Right lung (tissue), 10 donors: ENCODE measurements at places on chromosomes 12 and 14. TPM values are rescaled to one million over a fixed set of nuclear protein-coding genes. Genes with fewer than 3 reads are reported as not detected.

- DNase-seq = peak; percentile 77
Measured at GRCh38 chr12:3073438-3074250, 3.5 kb upstream of the TSPAN9 start.

GRCh38 chr12:129827102-129827865, 76.5 kb downstream of the TMEM132D start:
- no peak for DNase-seq

DNA sequence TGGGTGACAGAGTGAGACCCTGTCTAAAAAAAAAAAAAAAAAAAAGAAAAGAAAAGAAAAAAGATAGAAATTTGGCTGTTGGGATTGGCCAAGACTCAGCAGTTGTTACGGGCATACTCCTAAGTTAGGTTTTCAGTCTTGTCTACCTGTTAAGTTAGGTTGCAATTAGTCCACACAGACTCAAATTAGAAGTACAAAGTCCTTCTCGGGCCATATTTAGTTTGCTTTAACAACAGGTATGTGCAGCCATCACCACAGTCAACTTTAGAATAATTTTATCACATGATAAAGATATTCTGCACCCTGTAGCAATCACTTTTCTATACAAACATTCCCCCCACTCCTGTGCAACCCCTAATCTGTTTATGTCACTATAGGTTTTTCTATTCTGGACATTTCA, 85.2 kb downstream of the WNK1 start:
- DNase-seq = no peak

The BCL2L14 gene
- polyA plus RNA-seq = 0.69 TPM

The VRTN gene
- polyA plus RNA-seq = 0.04 TPM

DNA sequence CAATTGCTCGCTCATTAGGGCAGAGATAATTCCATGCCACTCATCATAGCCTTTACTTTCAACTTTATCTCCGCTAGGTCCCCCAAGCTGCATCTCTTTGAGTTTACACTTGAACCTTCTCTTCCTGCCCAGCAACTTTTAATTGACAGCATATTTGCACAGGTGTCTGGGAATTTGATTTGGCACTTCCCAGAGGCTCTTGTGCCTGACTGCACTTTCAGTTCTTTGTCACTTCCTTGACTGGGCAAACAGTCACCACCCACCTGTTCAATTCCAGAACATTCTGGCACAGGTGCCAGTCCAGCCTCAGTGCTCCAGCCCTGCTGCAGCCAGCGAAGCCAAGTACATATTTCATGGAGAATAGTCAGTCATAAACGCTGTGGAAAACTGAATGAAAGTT, 110.1 kb upstream of the LRIG3 start:
- DNase-seq = peak; percentile 26

DNA sequence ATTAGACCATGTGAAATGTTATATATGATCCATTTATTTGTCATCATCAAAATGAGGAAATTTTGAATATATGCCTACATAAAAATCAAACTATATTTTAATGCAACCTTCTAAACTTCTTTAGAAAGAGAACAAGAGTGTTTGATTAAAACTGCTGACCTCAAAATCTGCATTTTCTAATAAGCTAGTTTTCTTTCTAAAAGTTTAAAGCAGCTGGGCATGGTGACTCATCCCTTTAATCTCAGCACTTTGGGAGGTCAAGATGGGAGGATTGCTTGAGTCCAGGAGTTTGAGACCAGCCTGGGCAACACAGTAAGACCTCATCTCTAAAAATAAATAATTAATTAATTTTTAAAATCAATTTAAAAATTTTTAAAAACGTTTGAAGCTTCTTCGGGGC, 36.2 kb downstream of the GNPTAB start:
- DNase-seq = no peak

The DPPA3 gene
- not detected for polyA plus RNA-seq

- no peak for DNase-seq
Measured at GRCh38 chr14:20332431-20332787, 670 bp downstream of the CCNB1IP1 start.
